ENCODE measurements at places on chromosomes 2 and 18.

DNA sequence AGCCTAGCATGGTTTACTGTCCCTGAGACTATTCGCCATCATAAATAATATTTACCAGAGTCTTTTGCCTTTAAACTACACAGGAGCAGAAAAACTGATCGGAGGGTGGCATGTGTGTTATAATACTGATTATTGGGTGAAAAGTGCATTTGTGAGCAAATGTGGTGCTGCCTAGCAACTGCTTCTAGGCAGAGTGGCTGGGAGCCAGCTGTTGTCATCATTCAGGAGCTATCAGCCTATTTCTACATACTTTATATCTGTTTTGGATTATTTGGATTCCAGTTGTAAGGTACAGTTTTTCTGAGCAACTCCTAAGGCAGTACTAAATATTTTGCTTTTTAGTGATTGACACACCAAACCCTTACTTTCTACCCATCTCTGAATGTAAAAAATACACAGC is 75.0 kb upstream of the MSTN start:
- DNase-seq = no peak

DNA sequence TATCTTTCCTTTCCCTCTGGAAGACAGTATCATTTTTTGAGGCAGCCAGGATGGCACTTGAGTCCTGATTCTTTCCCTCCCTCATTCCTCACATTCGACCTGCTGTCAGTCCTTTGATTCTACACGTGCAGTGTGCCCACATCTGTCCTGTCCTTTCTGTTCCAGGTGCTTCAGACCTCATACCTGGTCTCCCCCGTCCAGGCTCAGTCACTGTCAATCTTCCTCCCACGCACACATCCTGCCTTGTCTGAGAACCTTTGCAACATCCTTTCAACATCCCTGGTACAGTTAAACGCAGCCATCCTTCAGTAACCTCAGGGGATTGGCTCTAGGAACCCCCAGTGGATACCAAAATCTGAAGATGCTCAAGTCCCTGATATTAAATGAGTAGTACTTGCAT is 10.1 kb downstream of the BCL2 start:
- DNase-seq = no peak

DNA sequence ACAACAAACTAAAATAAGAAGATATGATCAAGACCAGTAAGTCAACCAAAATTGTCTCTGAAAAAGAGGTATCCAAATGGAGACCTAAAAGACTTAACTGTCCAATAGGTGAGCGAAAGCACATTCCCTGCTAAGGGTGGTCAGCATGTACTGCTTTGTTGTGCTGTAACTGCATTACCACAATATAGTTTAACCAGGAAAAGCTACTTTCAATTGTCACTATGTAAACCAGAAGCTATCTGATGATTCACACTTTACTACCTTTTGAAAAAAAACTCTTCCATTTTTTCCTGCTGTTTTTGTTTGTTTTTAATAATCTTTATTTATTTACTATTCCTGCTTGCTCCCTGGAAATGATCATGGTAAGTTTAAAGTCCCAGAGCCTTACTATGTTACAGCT is 36.1 kb downstream of the ASXL2 start:
- no peak for DNase-seq

DNA sequence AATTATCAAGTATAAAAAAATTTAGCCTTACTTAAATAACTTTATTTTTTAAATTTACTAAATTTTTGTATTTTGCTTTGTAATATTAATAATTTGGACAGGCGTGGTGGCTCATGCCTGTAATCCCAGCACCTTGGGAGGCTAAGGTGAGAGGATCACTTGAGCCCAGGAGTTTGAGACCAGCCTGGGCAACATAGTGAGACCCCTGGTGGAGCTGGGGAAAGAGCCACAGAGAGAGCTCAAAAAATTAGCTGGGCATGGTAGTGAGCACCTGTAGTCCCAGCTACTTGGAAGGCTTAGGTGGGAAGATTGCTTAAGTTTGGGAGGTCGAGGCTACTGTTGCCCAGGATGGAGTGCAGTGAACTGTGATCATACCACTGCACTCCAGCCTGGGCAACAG is 143.5 kb downstream of the B3GNT2 start:
- DNase-seq = no peak

GRCh38 chr18:75139226-75139911 is 69.6 kb downstream of the PTGR3 start:
- DNase-seq = no peak

DNA sequence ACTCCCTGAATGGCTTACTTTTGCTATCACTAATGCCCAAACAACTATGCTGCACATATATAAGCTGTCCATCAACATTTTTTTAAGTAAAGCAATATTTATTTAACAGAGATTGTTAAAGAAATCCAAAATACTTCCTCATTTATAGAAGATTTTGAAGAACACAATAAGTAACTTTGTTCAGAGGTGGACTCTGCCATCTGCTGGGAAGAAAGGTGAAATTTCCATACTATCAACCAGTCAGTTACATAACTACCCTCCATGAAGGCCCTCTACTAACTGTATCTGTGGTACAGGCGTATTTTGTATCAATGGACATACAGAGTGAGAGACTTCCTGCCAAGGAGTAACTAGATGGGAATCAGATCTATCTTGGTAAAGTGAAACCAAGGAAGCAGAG is 106.0 kb downstream of the DTNB start:
- no peak for DNase-seq

- DNase-seq = no peak
These were observed 11.1 kb upstream of the CNNM3 start for GRCh38 chr2:96804986-96805385.

- DNase-seq = no peak
These were observed 22.3 kb downstream of the QPCT start for GRCh38 chr2:37366773-37367172.

DNA sequence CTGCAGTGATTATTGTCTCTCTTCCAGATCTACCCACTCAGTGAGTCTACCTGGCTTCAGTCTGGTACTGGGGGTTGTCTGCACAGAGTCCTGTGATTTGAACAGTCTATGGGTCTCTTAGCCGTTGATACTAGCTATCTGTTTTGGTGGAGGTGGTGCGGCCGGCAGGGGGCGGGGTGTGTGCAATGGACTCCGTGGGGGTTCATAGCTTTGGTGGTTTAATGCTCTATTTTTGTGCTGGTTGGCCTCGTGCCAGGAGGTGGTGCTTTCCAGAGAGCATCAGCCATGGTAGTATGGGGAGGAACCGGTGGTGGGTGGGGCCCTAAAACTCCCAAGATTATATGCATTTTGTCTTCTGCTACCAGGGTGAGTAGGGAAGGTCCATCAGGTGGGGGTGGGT is 1120.1 kb upstream of the FAM98A start:
- no peak for DNase-seq

DNA sequence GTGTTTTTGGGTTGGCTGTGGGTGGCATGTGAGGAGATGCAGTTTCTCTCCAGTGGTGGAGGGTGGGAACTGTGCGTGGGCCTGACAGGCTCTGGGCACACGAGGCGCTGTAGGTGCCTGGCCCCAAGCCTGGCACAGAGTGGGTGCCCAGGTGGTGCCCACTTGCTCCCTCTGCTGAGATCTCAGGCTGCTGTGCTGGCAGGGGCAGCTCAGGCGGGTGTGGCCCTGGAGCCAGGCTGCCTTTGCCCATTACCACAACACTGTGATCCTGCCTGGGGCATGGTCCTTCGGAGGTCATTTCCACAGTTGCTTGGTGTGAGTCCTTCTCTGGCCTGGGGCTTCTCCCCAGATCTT is 20.4 kb downstream of the TSHZ1 start:
- no peak for DNase-seq

DNA sequence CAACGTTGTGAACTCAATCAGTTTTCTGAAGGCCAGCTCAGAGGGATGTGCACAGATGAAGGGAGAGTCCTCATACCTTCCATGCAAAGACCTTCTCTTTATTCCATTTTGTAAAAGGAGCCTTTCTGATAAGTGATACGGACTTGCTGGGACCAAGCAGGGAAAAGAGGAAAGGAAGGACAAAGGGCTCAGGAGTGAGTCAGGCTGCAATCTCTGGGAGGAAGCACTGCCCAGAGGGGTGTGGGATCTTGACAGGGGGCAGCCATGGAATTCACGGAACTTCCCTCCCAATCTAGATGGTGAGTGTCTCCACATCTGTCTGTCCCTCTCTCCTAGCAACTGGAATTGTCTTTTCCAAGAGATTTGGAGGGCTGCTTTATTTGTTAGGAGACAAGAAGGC is 281.4 kb upstream of the CELF4 start:
- DNase-seq = no peak

DNA sequence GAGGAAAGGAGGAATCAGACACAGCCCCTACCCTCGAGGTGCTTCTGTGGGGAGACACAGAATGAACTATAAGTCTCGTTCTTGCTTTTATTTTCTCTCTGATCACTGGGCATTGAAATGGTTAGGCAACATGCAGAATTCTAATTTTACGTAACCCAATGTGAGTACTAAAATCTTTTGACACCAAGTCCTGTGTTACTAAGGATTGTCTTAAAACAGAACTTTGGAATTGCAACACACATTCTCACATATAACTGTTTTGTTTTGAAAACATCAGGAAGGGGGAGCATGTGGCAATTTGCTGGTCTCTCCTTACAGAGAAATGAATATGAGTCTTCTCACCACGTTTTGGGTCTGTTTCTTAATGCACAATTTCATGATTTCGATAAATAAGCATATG is 23.6 kb upstream of the SULT1C4 start:
- DNase-seq = no peak

DNA sequence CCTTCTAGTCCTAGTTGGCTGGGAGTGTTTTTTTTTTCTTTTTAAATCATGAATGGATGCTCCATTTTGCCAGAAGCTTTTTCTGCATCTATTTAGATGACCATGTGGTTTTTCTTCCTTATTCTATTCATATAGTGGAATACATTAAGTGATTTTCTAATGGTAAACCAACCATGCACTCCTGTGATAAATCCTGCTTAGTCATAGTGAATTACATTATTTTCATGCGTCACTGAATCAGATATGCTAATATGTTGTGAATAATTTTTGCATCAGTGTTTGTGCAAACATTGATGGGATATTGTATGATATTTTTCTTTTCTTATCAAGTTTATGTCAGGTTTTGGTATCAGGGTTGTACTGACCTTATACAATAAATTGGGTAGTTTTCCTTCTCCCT is 229.3 kb upstream of the REV1 start:
- DNase-seq = no peak

DNA sequence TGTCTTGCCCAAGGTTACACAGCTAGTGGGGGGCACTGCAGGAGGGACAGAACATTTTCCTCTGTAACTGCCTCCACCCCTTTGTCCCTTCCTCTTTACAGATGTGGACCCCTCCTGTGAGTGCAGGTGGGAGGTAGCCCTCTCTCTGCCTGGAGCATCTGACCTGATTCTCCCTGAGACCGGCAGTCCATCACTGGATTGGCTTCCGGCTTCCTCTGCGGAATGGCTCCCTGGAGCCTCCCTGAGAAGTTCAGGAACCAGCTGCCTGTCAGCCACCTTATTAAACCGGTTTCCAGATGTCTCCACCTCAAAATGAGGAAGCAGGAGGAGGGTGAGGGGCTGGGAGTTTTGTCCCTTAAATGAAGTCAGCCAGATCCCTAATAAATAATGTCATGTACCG is 67.3 kb upstream of the TNP1 start:
- no peak for DNase-seq
